Tibial nerve (tissue), 4 donors: ENCODE measurements at places on chromosomes 16 and 17. TPM values are rescaled to one million over a fixed set of nuclear protein-coding genes. Genes with fewer than 3 reads are reported as not detected.
A peak's percentile ranks its signal among the peaks of the same experiment; 100 is the strongest.

DNA sequence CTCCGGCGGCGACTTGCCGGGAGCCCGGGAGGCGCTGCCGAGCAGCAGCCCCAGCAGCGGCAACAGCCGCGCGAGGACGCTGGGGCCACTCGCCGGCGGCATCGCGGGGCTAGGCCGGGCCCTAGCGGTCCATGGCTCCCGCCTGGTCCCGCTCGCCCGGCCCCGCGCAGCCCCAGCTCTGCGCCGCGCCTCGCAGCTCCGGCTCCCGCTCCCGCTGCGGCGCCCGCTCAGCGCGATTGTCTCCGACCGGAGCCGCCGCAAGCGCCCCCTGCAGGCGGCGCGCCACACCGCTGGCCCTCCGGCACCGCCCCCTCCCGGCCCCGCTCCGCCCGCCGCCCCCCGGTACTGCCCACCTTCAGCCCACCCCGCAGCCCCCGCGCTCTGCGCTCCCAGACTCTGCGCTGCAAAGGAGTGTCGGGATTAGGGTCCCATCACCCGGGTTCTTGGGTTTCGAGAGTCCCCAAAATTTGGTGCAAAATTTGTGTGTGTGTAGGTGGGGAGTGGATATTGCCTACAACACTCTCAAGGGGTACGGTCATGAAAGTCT, at the start of gene FAM171A2:
Gene FAM171A2 (minus strand): TSS at position 241 of the 547 bp plus-strand sequence. CDS start 139 bp downstream, at position 102.
- H3K4me3 ChIP-seq, result peak within 1 kb of the TSS; percentile 54
- H3K27me3 ChIP-seq, result peaks cover 12% of the 10 kb centered on the region
- no peaks in the 10 kb centered on the region for H3K36me3 ChIP-seq
- H3K4me1 ChIP-seq, result peaks cover 38% of the 10 kb centered on the region
- DNase-seq, result no peak

- DNase-seq, result no peak
- H3K27me3 ChIP-seq, result no peaks in the 10 kb centered on the region
- no peaks in the 10 kb centered on the region for H3K36me3 ChIP-seq
- H3K4me3 ChIP-seq, result no peak overlapping the region
- no peak overlapping the region for H3K27ac ChIP-seq
Observed at GRCh38 chr17:64423881-64424280, 25.0 kb upstream of the MILR1 start.

- DNase-seq, result no peak
- H3K27me3 ChIP-seq, result no peaks in the 10 kb centered on the region
- no peak overlapping the region for H3K4me3 ChIP-seq
Observed at GRCh38 chr17:67639555-67639954, 78.2 kb upstream of the NOL11 start.

Gene SMIM22
- not detected for total RNA-seq

Gene LGALS9B
- not detected for total RNA-seq

DNA sequence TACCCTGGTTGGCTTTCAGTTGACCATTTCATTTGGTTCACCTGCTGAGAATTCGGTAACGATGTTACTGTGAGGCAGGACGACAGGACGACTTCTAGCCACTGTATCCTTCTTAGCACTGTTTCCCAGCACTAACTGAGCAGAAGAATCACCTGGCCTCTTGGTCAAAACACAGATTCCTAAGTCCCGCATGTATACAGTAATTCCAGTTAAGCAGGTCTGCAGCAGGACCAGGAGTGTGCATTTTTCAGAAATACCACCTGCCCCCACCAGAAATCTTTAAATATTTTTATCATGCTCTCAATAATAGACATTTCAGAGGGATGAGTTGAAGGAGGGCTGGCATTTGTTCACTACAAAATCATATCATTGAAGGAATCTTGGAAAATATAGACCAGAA, 22.6 kb downstream of the RSL1D1 start:
- no peak overlapping the region for H3K27ac ChIP-seq
- DNase-seq, result no peak
- no peak overlapping the region for H3K4me3 ChIP-seq
- no peaks in the 10 kb centered on the region for H3K27me3 ChIP-seq

Gene HS3ST4
- total RNA-seq, result not detected

DNA sequence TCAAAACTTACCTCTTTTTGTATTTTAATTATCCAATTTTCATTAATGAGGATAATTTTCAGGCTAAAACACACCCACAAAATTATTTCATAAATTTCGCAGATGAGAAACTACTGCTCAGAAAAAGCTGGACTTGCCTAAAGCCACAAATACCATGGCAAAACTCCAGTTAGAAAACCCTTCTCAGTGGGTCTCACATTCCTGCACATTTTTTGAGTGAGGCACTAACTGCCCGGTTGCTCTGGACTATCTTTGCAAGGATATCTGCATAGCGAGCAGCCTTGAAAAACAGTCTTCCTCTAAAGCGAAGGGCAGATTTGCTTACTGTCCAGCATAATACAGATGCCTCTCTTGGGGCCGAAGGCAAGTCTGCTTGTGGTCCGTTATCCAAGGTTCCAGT, 9.8 kb downstream of the MPHOSPH6 start:
- peaks cover 6% of the 10 kb centered on the region for H3K4me1 ChIP-seq
- H3K36me3 ChIP-seq, result no peaks in the 10 kb centered on the region
- no peaks in the 10 kb centered on the region for H3K27me3 ChIP-seq
- H3K4me3 ChIP-seq, result no peak overlapping the region
- DNase-seq, result no peak
- no peak overlapping the region for H3K27ac ChIP-seq

DNA sequence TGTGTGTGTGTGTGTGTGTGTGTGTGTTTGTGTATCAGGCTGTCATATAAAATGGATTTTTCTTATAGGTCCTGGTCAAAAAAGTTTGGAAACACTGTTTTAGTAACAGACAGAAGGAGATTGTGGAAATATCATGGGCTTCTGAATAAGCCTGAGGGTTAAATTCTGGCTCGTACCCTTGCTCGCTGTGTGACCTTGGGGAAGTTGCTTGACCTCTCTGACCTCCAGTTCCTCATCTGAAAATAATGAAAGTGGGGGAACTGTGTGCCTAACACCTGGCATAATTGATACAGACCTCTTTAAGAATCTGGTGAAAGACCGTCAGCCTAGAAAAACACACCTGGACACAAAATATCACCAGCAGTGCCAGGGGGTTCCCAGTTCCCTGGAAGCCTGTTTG, 25.6 kb upstream of the PIK3R6 start:
- peaks cover 6% of the 10 kb centered on the region for H3K4me1 ChIP-seq
- no peak overlapping the region for H3K4me3 ChIP-seq
- no peaks in the 10 kb centered on the region for H3K36me3 ChIP-seq

Gene NDEL1
- total RNA-seq, result 63.6 TPM

GRCh38 chr16:55568207-55568606, 1.7 kb downstream of the CAPNS2 start:
- DNase-seq, result no peak
- no peaks in the 10 kb centered on the region for H3K36me3 ChIP-seq
- no peaks in the 10 kb centered on the region for H3K4me1 ChIP-seq
- H3K4me3 ChIP-seq, result no peak overlapping the region
- no peaks in the 10 kb centered on the region for H3K27me3 ChIP-seq
- H3K27ac ChIP-seq, result peak overlapping the region; percentile 3

DNA sequence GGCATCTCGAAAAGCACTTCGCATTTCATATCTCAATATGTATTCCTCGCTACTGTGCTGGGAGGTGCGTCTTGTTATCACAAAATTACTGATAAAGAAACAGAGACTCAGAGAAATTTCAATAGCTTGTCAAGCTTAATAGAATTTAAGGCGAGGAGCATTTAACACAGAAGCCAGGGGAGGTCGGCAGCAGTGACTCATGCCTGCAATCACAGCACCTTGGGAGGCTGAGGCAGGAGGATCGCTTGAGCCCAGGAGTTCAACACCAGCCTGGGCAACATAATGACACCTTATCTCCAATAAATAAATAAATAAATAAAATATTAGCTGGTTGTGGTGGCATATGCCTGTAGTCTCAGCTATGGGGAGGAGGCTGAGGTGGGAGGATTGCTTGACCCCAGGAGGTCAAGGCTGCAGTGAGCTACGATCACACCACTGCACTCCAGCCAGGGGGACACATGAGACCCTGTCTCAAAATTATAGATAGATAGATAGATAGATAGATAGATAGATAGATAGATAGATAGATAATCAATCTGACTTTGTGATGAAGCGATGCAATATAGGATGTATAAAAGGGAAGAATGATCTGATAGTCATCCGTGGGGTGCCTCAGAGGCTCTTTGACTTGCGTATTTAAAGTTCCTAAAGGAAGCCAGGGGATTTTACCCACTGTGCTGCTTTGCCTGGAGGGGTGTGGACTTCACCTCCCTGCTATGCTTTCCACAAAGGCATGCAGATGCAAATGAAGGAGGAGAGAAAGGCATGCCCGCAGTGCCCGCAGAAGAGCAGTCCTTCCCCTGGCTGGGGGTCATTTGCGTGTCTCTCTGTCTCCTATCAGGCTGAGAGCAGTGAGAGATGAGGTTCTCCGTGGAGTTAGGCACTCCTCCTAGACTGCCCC, 15.9 kb upstream of the USP10 start:
- no peaks in the 10 kb centered on the region for H3K27me3 ChIP-seq
- no peaks in the 10 kb centered on the region for H3K36me3 ChIP-seq
- H3K4me3 ChIP-seq, result no peak overlapping the region
- no peak for DNase-seq

DNA sequence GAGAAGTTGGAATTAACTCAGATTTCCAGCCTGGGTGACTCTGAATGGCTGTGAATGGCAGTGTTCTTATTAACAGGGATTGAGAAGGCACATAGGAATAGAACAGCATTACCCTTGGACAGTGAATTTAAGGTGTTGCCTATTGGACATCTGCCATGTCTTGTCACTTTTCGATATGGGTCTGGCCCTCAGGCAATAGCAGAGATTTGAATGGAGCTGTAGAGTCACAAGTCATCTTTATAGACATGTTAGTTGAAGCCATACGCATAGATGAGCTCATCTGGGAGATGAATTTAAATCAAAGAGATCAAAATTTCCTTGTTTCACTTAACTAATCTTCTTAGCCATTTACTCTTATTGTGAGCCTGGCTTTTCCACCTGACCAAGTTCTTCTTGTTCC, 14.9 kb upstream of the DHRS11 start:
- H3K4me1 ChIP-seq, result no peaks in the 10 kb centered on the region
- no peaks in the 10 kb centered on the region for H3K27me3 ChIP-seq
- DNase-seq, result no peak
- no peak overlapping the region for H3K4me3 ChIP-seq

DNA sequence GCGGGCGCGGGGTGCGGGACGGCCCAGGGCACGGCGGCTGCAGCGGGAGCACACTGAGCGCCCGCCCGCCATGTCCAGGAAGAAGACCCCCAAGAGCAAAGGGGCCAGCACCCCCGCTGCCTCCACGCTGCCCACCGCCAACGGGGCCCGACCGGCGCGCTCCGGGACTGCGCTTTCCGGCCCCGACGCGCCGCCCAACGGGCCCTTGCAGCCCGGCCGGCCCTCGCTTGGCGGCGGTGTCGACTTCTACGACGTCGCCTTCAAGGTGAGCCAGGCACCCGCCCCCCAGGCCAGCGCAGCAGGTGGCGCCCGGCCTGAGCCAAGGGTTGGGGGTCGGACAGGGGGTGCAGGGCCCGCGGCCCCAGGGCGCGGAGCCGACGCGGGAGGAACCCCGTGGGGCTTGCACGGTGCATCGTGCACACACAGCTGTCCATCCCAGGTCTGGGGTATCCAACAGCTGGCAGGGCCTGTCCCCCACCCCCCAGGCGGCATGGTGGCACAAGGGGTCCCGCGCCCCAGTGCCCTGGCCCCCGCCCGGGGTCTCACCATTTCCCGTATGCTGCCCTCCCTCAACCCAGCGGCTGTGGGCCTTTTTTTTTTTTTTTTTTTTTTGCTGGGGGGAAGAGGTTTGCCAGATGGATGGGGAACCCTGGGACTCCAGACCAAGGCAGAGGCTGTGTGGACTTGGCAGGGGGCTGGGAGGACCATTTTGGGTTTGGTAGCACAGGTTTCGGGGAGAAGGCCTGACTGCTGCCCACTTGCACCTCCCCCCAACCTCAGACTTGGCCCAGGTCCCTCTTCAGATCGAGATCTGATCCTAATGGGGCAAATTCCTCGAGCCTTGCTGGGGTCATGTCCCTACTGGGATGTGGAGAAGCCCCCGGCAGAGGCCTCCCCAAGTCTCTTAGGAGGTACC, 547 bp downstream of the RAB26 start:
- H3K4me1 ChIP-seq, result peaks cover 51% of the 10 kb centered on the region
- H3K27ac ChIP-seq, result peak overlapping the region; percentile 60
- H3K4me3 ChIP-seq, result peak overlapping the region; percentile 15

DNA sequence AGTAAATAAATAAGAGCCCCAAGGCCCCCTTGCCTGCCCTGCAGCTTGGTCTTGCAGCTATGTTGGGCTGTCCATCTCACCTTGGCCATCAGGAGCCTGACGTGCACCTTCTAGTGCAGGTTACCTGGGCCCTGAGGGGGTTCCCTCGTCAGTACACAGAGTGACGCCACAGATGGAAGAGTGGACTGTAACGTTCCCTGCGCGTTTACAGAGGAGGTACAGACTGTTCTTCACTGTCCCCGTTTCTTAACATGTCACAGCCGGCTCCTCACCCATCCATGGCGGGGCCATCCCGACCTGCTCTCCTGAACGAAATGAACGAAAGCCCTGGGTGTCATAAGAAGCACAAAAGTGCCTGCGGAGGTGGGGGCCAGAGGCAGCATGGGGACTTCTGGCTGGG, 15.9 kb upstream of the FASN start:
- no peaks in the 10 kb centered on the region for H3K27me3 ChIP-seq
- H3K4me3 ChIP-seq, result no peak overlapping the region
- H3K36me3 ChIP-seq, result no peaks in the 10 kb centered on the region

- no peak overlapping the region for H3K4me3 ChIP-seq
- H3K27me3 ChIP-seq, result no peaks in the 10 kb centered on the region
- H3K27ac ChIP-seq, result no peak overlapping the region
- no peaks in the 10 kb centered on the region for H3K4me1 ChIP-seq
- no peak for DNase-seq
Observed at GRCh38 chr16:24943471-24943870, 71.7 kb downstream of the ARHGAP17 start.

DNA sequence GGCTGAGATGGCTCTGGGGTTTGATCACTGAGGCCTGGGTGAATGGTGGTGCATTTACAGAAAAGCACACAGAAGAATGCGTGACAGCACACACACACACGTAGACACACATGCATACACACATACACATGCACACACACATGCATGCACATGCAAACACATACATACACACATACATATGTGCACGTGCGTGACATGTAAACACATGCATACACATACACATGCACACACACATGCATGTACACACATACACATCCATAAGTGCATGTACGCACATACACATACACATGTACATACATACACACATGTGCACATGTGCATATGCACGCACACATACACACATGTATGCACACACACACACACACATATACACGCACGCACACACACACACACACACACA, 108.4 kb downstream of the AIPL1 start:
- H3K36me3 ChIP-seq, result no peaks in the 10 kb centered on the region
- H3K4me3 ChIP-seq, result no peak overlapping the region
- no peak for DNase-seq
- H3K27me3 ChIP-seq, result no peaks in the 10 kb centered on the region
- no peaks in the 10 kb centered on the region for H3K4me1 ChIP-seq

DNA sequence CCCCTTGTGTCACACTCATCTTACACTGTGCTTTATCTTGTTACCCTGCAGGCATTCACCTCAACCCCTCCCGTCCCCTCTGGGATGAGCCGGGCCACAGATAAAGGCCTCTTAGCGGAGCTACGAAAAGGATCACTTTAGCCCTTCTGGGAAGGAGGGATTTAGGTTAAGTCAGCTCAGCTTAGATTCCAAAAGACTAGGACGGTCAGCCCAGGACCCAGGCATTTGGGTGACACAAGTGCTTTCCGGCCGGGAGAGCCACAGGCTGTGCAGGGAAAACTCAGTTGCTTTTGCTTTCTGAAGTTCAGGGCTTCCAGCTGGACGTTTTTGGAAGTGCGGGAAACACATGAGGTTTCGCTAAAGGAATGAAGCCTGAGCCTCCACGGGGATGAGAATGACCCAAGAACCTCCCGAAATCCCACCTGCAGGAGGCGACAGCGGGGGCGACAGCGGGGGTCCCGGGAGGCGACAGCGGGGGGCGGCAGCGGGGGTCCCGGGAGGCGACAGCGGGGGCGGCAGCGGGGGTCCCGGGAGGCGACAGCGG, 11.6 kb upstream of the METRNL start:
- no peak for DNase-seq
- H3K27ac ChIP-seq, result no peak overlapping the region
- H3K27me3 ChIP-seq, result no peaks in the 10 kb centered on the region
